Activated naive CD4-positive, alpha-beta T cell (primary cell): ENCODE measurements at places on chromosomes 3 and 15.

DNA sequence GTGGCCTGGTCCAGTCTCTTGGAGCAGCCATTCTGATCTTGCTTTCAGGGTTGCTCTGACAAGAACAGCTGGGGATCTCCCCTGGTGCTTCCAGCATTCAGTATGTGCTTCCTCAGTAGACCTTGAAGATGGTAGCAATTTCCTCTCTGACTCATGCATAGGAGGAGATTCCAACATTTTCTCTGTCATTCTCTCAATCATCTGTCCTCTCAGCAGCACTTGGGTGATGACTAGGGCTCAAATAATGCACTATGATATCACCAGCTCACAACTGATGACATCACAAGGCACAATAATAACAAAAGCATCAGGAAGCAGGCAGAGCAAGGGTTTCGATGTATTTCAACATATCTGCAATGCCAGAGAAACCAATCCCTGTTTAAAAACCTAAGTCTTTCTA lies 52.7 kb downstream of the NFKBIZ start:
- DNase-seq, result no peak

DNA sequence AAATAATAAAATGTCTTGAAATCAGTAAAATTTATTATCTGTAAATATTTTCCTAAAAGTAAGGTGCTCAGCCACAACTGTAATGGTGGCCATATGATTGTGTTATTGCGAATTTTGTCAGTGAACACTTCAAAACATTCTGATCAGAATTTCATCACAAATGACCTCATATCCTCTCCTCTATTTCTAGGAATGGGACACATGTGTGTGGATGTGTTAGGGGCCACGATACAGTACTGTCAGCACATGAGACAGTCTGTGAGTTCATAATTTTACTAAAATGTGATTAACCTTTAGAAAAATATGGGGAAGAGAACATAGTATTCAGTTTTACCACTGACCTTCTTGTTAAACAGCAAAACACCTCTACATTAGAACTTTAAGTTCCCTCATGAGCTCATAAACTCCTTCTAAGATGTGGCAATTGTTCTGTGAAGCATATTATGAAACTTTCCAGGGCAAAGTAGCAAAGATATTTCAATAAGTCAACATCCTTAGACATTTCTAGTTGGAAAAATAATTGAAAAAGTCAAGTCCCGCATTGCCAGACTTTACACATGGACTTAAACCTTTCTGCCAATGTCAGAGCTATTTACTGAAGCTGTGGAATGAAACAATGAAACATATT lies 158.2 kb upstream of the ABI3BP start:
- DNase-seq, result no peak

DNA sequence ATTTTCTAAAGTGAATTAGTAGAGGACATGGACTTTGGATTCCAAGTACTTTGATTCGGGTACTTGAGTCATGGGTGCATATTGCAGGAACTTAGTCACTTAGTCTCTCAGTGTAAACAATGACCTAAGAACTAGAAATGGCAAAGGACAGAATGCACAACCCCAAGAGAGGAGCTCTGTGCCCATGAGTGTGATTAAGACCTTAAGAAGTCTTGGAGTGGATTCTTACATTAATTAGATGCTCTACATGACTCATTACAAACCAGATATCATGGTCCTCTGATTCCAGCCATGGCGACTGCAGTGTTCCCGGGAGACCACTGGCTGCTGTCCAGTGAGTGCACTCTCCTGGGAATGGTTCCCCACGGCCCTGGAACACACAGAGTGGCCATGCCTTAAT lies 251.5 kb downstream of the GABRG3 start:
- DNase-seq, result no peak

DNA sequence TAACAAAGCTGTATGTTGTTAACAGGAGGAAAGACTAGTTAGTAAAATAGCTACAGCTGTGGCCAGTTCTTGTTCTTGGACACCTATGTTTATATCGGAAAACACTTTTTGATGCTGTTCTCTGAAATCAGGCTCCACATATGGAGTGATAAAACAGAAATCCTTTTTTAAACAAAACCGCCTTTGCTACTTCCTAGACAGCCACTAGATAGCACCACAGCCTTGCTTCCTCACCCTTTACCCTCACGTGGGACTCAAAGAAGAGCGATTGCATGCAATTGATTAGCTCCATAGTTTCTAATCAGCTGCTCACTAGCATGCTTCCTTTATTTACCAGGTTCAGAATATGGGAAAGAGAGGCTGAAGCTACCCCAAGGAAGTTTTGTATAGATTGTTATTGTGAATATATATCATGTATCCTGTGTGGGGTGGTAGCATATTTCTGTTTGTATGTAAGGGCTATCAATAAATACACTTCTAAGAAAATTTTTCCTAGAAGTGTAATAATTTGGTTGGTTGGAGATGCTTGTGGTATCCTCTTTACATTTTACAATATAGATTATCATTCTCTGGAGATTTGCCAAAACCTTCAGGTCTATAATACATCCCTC lies 4.3 kb upstream of the MTFMT start:
- DNase-seq, result no peak
